ENCODE measurements at places on chromosomes 4 and X.

DNA sequence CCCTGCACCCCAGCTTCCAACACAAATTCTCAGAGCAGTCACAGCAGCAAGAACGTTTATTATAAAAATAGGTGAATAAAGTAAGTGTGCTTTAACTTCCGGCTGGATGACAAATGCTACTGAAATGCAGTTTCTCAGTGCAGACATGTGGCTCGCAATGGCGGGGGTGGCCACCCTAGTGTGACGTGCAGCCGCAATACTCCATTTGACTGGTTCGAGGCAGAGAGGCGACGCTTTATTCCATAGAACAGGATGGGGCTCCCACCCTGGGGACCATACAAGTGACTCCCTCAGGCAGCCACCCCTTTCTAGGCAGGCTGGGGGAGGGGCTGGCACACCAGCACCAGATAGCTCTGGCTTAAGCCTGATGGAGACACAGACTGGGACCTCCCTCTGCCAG, 14.5 kb downstream of the TNIP2 start:
- no peak for DNase-seq

GRCh38 chr4:3874028-3874415, 107.8 kb downstream of the ADRA2C start:
- DNase-seq: no peak

GRCh38 chr4:63171341-63171740, 1237.9 kb downstream of the TECRL start:
- DNase-seq: no peak

DNA sequence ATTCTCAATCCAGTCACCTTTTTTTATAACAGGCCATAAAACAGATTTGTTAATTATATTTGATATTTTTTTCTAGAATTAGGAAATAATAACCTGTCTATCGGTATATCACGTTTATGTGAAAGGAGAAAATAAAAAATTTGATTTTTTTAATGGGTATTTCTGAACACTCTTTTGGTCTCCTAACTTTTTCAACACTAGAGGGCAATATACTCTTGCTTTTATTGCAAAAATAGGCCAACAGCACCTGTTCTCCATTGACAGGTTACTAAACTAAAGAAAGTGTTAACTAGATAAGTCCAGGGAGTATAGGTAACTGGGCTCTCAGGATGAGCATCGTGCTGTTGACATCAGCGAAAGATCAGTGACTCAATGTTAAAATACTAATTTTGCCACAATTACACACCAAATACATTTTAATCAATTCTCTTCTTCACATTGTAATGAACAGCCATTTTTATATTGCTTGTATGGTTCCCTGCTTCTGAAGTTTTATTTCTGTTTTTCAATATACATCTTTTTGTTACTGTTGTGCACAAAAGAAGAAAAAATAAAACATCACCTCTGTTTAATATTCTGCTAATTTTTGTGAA, 22.8 kb downstream of the NDST4 start:
- DNase-seq: peak; percentile 18

DNA sequence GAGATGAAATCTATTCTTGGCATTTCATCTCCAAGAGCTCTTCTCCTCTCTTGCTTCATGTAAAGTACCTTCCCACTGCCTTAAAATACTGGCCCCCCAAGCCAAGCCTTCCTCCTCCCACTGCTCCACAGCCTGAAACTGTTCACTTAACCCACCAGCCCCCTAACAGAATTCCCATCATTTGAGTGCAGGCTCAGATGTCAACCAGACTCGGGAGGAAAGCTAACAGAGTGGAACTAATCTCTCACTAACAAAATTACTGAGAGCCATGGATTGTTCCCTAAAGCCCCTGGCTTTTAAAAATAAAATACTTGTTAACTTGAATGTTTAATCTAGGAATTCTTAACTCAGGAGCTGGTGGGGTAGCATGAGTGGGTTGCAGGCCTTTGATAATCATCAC, 7.1 kb upstream of the DCUN1D4 start:
- DNase-seq: no peak

DNA sequence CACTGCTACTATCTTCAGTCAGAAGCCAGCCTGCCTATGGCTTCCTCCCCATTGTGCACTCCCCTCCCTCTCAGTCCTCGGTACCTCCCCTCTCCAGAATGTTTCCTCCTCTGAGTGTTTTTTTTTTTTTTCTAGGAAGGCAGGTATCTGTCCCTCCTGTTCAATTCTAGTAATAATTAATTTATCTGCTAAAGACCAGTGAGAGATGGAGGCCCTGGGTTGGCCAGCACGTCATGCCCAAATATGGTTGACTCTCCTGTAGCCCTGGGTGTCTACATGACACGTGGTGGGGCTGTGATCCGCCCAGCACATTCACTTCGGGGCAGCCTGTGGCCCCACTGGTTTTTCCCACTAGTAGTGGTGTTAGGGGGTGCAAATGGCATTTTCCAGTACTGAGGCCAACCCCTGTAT, 1.8 kb downstream of the FLNA start:
- peak; percentile 66 for DNase-seq

DNA sequence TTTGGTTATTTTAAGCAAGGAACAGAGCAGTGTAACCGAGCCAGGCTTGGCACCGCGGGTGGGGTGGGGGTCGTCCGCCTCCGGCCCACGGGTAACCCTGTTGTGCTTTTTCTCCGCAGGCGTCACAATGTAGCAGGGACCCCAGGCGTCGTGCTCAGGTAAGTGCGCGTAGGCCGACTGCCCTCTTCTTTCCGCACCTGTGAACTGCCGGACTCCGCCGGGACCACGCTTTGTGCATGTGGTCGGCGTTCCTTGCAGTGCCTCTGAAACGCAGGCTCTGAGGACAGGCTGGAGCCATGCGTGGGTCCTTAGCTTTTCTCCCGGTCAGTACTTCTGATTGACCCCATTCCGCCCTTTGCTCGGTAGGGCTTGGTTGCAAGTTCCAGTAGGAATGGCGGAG, 24.9 kb downstream of the PCGF3 start:
- no peak for DNase-seq

GRCh38 chrX:12138361-12139313, at the start of gene FRMPD4:
Gene FRMPD4 (plus strand): TSS chrX:12138473. CDS start chrX:12138972, 499 bp downstream.
- DNase-seq: no peak

DNA sequence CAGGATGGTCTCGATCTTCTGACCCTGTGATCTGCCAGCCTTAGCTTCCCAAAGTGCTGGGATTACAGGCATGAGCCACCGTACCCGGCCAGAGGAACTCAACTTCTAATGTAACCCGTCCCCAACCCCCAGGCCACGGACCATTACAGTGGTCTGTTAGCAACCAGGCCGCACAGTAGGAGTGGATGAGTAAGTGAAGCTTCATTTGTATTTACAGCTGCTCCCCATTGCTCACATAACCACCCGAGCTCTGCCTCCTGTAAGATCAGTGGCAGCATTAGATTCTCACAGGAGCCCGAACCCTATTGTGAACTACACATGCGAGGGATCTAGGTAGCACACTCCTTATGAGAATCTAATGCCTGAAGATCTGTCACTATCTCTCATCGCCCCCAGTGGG, 119.6 kb downstream of the SHROOM3 start:
- DNase-seq: no peak

GRCh38 chr4:3780347-3781171, 14.4 kb downstream of the ADRA2C start:
- no peak for DNase-seq

DNA sequence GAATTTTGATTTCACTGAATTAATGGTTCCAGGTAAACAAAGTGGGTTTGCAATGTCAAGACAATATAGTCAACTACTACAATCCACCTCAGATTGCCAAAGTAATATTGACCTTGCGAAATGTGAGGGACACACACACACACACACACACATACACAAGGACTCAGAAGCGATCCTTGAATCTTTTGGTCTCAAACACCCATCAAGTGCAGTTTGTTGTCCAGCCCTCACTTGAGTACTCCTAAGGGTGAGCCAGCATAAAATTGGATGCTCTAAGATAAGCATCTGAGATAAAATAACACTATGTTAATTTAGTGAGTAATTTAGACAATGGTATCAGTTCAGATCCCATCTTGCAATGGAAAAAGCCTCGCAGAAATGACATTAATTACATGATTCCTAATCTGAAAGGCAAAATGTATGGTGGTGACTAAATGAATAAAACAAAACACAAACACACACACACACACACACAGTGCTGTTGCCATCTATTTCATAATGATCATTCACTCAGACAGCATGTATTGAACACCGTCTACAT, 102.5 kb downstream of the RASL11B start:
- no peak for DNase-seq

All from CD4-positive, alpha-beta memory T cell (primary cell).